ENCODE measurements at places on chromosomes 12 and 14.

DNA sequence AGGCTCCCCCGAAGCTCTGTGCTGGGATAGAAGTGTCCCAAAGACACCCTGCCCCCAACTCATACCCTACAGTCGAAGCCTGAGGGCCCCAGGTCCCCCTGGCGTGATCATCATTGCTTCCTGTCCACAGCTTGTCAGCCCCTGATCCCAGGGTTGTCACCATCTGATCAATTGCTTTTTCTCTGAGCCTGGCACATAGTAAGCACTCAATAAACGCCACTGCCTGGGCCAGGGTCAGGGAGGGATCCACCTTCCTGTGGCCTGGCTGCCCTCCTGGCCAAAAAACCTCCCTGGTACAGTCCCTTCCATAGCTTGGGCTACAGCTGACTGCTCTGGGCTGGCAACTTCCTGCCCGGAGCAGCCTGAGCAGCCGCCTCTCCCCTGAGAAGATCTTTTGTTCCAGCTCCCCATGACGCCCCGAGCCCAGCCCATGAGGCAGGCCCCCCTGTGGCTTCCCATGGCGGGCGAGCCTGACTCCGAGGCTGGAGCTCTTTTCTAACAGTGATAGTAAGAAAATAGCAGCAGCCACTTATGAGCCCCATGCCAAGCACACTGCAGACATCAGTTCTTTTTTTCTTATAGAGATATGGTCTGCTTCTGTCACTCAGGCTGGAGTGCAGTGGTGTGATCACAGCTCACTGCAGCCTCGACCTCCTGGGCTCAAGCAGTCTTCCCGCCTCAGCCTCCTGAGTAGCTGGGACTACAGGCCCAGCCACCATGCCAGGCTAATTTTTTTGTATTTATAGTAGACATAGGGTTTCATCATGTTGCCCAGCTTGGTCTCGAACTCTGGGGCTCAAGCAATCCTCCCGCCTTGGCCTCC is 6.5 kb downstream of the SH2B3 start:
- no peak for DNase-seq

GRCh38 chr12:74897425-74898211 is 312.0 kb downstream of the KCNC2 start:
- no peak for DNase-seq

DNA sequence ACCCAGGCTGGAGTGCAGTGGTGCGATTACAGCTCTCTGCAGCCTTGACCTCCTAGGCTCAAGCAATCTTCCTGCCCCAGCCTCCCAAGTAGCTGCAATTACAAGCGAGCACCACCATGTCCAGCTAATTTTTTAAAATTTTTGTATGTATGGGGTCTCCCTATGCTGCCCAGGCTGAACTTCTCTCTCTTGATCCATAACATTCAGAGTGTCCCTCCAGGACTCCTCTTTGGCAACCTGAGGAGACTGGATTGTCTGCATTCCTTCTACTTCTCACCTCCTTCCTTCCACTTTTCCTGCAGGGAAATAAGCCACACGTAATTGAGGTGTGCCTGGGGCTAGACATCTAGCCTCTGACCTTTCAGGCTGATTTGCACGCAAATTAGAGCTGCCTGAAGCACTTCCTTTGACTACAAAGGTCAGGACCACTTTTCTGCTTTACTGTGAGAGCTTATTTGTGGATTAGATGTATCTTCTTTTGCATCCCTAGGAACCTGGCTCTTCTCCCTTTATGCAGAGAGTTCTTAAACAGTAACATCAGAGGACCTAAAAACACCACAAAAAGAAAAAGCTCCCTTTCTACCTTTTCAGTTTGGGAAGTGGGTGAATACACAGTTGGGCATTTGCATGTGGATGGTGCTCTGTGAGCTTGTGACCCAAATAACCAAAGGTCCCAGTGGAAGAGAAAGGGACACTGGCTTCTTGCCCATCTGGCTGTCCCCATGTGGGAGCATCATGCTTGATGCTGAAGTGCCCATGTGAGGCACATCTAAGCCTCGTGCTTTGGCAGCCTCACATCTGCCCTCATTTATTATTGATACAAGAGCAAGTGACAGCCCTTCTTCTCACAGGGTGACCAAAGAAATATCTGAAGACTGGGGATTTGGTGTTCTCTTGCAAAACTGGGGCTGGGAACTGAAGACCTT is 33.5 kb downstream of the PYGL start:
- DNase-seq, result no peak

DNA sequence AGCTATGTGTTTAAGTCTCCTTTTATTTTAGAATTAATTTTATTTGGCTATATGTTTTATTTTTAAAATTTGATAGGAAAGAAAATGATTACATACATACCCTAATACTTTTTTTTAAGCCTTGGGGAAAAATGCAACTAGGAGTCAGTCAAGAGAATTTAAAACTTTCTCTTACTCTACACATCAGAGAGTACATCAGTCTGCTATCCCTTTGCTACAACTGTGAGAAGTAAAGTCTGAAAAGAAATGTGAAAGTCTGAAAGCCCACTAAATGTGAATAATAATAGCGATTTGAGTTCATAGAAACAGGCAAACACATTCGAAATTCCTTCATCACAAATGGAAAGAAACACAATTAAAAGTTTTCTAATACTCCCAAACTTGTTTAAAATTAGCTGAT is 95.0 kb downstream of the PTPRQ start:
- no peak for DNase-seq

DNA sequence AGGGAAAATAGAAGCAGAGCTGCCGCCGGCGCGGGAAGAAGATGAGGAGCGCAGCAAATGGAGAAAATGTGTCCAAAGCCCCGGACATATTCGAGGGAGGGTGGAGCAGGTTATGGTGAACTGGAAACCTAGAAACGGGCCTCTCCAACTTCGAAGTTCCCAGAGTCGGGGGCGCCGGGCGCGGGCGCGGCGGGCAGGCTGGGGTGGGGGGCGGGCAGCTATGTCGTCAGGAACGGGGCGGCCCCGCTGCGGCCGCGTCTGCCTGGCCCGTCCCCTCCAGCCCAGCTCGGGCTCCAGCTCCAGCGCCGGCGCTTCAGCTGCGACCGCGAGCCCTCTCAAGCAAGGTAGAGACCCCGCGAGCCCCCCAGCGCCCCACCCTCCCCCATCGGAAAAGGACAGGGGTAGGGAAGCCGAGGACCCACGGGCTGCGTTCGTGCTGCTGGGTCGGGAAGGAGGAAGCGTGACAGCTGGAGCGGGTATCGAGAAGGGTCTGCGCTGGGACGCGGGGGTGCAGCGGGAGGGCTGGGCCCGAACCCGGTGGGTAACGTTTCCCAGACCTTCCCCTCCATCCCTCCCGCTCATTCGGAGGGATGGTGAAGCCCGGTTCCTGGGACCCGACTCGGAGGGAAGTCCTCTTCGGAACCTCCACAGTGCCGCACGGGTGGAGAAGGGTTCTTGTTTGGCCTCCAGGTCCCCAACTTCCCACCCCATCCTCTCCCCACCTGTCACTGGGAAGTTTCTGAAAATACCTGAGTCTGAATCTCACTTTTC is 1.0 kb downstream of the DGKA start:
- DNase-seq, result no peak

GRCh38 chr12:107581619-107582015 is 104.0 kb upstream of the PWP1 start:
- DNase-seq, result no peak

- DNase-seq, result no peak
Observed at GRCh38 chr14:93132472-93133065, 16.8 kb upstream of the ITPK1 start.

- no peak for DNase-seq
Observed at GRCh38 chr12:129629901-129630300, 273.9 kb downstream of the TMEM132D start.

GRCh38 chr12:126558810-126559209 is 1493.6 kb downstream of the AACS start:
- DNase-seq, result no peak

- DNase-seq, result no peak
Observed at GRCh38 chr14:102929241-102930137, 7.0 kb downstream of the AMN start.

GRCh38 chr12:63064080-63064479 is 86.9 kb downstream of the AVPR1A start:
- DNase-seq, result no peak

- DNase-seq, result no peak
Observed at GRCh38 chr12:113216027-113216426, 5.2 kb upstream of the TPCN1 start.

GRCh38 chr12:106021516-106021915 is 117.2 kb downstream of the NUAK1 start:
- no peak for DNase-seq

DNA sequence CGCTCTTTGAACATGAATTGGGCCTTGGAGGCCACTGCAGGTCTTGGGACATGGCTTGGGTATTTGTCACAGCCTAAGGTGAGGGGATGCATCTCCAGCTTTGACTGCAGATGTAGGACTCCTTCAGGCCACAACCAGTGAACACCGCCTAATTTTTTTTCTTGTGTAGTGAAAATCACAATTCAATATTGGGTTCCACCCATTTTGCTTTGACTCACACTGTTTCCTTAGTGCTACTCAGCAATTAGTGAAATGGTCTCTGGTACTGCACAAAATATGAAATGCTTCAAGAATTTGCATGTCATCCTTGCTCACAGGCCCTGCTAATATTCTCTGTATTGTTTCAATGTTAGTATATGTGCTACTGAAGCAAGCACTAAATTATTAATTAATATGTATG is 12.5 kb downstream of the TMEM253 start:
- no peak for DNase-seq

DNA sequence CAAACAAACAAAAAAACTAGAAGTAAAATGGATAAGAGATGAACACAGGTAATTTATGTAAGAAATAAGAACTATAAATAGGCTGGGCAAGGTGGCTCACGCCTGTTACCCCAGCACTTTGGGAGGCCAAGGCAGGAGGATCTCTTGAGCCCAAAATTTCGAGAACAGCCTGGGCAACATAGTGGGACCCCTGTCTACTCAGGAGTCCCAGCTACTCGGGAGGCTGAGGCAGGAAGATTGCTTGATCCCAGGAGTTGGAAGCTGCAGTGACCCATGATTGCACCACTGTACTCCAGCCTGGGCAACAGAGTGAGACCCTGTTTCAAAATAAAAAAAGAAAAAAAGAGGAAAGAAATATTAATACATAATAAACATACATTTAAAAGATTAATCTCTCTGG is 22.7 kb upstream of the ABCD4 start:
- no peak for DNase-seq

- DNase-seq, result no peak
Observed at GRCh38 chr14:22984959-22985658, 2.8 kb upstream of the AJUBA start.

DNA sequence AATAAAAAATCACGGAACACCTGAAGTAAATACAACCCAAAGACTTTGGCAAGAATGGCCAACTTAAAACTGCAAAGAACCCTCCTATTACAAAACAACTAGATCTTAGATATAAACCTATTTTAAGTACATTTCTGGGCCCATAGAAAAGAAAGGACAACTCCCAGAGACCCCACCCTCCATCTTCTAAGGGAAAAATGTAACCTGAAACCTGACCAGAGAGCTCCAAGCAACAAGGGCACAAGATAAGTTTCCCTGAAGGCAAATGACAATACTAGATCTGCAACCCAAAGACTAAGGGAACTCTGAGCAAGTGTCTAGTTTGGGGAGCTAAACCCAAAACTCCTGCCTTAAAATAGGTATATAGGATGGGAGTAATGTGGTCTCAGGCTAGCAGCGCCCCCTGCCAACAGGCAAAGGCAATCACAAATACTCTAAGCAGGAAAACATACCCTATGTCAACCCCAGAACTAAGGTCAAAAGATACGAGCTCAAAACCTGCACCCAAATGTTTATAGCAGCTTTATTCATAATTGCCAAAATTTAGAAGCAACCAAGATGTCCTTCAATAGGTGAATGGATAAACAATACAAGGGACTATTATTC is 218.9 kb downstream of the ITPR2 start:
- no peak for DNase-seq

DNA sequence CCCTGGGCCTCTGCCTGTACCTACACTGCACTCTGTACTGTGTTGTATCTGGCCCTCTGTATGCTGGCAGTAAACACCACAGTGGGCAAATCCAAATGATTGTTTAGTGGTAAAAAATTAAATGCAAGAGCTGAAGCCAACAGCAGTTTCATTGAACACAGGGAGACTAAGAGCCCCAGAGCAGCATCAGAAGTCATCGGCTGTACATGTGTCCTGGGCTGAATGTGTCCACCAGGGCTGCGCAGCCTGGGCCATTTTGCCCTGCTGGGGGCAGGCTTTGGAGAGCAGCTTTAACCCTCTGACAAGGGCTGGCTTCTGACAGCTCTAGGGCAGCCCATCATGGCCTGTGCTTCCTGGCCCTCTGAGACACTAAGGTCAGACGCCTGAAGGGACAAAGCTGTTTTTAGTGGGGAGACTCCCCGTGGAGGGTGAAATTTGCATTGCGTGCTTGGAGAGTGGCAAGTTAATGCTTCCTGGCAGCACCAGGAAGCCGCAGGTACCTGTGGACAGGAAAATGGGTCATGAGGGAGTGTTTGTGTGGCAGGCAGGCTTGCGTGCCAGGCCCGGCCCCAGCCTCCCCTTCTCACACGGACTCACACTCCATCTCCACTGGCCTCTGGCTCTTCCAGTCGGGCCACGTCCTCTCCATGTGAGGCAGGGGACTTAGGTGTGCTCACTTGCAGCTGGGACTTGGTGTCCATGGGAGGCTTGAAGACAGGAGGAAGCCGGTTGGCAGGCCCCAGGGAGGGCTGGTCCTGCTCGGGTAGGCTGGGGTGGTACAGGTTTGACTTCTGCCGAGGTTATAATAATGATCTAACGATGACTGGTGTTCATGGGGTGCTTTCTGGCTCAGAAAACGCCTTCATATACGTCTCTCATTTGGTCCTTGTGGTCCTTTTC is 150.1 kb downstream of the TSPAN9 start:
- no peak for DNase-seq

DNA sequence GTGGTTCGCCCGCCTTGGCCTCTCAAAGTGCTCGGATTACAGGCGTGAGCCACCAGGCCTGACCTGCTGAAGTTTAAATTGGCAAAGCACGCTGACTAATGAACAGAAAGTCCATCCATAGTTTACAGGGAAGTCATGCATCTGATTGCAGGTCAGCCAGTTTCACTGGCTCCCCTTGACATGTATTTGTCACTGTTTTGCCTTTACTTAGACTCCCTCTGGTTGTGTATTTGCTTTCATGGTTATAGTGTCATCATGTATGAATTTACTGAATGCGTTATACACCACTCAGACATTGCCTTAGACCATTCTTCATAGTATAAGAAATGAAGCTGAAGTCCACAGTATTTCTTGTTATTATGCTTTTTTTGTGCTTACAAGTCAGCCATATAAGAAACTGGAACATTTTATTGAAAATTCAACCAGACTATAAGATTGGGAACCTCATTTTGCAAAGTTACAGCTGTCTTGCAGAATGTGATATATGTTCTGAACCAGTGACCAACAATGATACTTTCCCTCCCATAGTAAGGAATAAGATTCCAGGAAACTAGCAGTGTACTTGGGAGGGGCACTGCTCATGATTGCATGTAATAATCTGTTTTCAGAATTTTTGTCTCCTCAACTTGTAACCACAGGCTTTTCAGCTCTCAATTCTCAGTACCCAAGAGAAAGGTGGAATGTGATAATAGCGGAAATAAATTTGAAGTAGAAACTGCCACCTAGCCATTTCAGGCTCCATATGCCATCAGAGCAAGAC is 51.9 kb upstream of the ATF7IP start:
- DNase-seq, result no peak

GRCh38 chr14:99561864-99562263 is 42.1 kb downstream of the CCDC85C start:
- DNase-seq, result no peak

- no peak for DNase-seq
Observed at GRCh38 chr14:23483236-23483854, 13.8 kb downstream of the NGDN start.

Data from activated CD4-positive, alpha-beta T cell treated with anti-CD3 and anti-CD28 coated beads for 1 hour (primary cell).